NCI-H1417 (cell line): ENCODE measurements at places on chromosomes 7 and 10.

DNA sequence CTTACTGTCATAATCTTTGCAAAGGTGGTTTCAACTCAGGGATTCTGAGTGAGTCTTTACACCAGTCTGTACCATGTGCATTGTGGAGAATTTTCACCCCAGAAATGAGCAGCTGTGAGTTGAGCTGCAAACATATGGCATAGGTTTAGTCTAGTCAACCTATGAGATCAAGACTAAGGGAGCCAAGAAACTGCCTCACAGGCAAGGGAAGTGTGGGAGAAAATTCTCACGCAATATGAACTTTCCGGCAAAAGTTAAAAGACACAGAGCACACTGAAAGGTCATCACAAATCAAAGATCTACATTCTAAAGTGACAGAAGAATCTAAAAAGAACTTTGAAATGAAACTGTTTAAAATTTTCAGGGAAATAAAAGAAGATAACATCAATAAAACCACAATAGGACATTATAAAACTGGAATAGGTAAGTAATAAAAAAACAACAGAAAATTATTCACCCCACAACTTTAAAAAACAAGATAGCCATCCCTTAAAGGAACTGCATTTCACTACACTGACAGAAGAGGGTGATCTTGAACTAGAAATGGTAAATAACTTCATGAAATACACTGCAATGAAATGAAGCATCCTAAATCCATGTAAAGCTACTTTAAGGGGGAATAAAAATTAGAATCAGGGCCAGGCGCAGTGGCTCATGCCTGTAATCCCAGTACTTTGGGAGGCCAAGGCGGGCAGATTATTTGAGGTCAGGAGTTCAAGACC is 63.5 kb downstream of the LGI1 start:
- DNase-seq: peak; percentile 4

- no peak for DNase-seq
Measured at GRCh38 chr7:123709525-123709924, 39.3 kb downstream of the WASL start.

DNA sequence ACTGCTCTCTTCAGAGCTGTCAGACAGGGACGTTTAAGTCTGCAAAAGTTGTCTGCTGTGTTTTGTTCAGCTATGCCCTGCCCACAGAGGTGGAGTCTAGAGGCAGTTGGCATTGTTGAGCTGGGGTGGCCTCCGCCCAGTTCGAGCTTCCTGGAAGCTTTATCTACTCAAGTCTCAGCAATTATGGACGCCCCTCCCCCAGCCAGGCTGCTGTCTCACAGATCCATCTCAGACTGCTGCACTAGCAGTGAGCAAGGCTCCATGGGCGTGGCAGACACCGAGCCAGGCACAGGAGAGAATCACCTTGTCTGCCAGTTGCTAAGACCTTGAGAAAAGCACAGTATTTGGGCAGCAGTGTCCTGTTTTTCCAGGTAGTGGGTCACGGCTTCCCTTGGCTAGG is 98.1 kb downstream of the SDHAF3 start:
- DNase-seq: no peak

- no peak for DNase-seq
Measured at GRCh38 chr7:126016722-126017121, 1087.1 kb upstream of the POT1 start.

- DNase-seq: no peak
Measured at GRCh38 chr10:4511509-4511908, 314.5 kb upstream of the AKR1E2 start.

DNA sequence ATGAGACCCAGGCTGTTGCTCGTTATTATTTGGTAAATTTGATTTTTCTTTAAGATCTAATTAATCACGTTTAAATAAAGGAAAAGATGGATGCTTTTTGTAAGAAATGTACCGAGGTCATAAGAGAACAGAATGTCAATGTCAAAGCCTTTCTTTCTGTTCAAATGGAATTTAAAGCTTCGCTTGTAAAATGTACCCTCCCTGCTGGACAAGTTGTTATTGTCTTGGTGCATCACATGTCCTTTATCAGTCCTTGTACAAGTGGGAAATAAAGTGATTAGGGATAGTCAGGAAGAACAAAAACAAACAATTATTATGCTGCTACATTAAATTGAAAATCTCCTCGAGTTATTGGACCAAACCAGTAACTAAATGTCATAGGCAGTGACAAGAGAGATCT is 363.2 kb downstream of the PHTF2 start:
- no peak for DNase-seq

DNA sequence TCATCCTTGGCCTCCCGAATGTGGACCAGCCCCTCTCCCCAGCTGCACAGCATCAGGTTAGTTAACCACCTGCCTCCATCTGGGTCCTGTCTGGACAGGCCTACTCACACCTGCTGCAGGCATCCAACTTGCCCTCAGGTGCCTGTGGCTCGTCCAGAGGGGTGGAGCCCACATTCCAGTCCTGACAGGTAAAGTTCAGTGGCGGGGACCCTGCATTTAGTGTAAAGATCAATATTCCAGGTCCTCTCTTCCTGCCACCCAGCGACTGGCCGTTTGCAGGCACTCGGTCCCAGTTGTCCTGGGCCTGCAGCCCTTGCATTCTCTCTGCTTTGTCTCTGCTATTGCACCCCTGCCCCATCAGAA is 15.0 kb downstream of the HTRA1 start:
- DNase-seq: peak; percentile 40

DNA sequence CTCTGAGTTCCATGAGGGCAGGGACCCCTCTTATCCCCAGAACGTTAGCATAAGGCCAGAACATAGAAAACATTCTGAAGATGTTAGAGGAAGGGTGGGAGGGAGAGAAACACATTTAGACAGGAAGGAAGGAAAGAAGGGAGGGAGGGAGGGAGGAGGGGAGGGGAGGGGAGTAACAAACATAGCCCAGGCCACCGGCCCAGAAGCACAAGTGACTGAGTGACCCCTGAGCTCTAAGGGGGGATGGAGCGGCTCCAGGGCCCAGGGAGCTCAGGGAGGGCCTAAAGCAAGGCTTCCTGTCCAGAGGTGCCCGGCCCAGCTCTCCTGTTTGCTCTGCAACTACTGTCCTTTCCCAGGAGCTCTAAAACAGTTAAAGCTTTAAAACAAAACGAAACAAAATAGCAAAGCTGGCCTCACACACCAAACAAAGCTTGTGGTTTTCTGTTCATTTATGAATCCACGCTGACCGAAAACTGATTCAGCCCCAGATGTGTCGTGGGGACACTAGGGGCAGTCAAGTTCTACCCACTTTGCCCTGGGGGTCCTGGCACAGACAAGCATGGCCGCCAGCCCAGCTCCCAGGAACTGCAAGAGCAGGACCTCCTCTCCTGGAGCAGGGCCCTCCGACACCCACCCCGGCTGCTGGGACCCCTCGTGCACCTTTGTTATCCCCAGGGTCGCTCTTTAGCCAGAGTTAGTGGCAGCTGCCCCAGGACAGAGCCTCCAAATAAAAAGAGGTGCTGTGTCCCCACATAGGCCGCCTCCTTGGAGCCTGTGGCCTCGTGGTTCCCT is 496.2 kb upstream of the FOXK1 start:
- DNase-seq: no peak

GRCh38 chr10:30188101-30188500 is 128.7 kb upstream of the JCAD start:
- DNase-seq: no peak

- DNase-seq: peak; percentile 84
Measured at GRCh38 chr7:77685233-77685632, 11.0 kb upstream of the RSBN1L start.

- no peak for DNase-seq
Measured at GRCh38 chr7:148144827-148145226, 445.7 kb upstream of the C7orf33 start.

GRCh38 chr7:1454542-1454941 is 4.7 kb downstream of the MICALL2 start:
- no peak for DNase-seq

DNA sequence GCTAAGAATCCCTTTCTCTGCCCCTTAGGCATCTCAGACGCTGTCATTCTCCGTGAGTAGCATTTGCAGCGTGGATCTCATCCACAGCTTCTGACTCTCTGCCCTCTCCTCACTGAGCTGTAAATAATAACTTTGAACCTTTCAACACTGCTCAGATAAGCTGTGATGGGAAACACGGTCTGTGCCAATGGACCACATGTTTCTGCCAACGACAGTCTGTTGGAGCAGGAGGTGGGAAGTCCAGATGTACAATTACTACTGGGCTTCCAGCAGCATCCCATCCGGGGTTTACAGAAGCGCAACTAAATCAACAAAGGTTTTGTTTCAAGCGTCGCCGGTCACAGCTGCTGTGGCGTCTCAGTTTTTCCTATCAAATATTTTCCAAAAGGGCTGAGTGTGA is 1110.6 kb downstream of the TYW1 start:
- DNase-seq: no peak
